ENCODE measurements at places on chromosomes 1 and 21.

- DNase-seq = no peak
These were observed 48.6 kb downstream of the DPH5 start for GRCh38 chr1:100976936-100977335.

DNA sequence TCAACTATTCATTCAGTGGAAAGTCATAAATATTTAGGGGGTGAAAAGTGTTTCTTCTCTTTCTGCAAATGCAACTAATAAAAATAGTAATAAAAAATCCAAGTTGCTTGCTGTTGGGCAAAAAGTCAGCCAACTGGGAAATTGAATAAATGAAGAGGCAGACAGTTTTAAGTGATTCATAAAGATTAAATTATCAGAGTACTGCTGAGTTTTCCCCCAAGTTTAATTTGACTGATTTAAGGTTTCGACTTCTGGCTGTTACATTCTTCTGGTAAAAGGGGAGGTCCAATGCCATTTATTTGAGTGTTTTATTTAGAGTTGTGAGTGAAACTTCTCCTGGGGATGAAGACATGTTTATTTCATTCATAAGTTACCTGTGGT, 125.5 kb downstream of the NTPCR start:
- DNase-seq = no peak

- DNase-seq = no peak
These were observed 159.6 kb upstream of the VAMP3 start for GRCh38 chr1:7611421-7612010.

DNA sequence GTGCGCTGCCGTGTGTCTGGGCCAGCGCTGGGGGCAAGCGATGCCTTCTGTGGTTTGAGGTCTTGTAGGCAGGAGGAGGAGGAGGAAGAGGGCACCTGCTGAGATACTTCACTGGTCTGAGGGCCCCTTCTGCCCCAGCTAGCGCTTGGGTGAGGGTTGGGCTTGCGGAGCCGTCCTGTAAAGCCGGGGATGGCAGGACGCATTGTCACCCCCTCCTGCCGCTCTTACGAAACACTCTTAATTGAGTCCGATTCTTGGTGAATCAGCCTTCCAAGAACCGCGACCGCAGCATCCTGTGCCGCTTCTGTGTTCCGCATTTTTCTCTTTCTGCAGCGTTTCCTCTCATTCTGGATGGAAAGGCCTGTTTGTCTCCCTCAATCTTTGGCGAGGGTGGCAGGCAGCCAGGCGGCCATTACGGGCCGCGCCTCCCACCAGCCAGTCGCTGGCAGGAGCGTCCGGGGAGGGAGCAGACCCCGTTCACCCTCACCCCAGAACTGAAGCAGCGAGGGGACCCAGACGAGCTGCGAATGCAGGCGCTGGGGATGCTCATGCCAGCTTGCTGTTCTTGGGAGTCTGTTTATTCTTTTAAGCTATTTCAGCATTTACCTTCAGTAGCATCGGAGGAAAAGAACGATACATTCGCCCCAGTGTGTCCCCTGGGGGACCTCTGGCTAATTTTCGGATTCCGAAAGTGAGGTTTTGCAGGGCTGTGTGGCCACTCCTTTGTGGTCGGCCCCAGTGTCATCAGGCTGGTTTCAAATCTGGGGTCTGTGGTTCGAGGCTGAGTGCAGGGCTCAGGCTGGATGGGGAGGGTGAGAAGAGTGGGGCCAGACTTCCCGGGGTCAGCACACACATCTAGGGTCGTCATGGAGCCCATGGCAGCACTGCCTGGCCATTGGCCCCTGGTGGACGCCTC, 62.7 kb downstream of the SKI start:
- DNase-seq = peak; percentile 94

DNA sequence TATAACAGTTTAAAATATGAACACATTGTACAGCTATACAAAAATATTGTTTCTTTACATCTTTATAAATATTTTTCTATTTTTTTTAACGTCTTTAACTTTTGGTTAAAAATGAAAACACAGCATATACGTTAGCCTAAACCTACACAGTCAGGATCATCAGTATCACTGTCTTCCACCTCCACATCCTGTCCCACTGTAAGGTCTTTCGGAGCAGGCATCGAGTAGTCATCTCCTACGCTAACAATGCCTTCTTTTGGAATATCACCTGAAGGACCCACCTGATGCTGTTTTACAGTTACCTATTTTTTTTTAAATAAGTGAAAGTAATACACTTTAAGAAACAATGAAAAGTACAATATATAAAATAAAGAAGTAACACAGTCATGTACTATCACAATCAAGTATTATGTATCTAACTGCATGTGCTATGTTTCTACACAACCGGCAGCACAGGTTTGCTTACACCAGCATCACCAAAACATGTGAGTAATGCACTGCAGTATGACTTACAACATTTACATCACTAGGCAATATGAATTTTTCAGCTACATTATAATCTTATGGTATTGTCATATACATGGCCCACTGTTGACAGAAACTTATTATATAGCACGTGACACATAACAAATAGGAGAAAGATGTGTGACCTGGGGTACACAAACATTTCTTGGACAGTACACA, 254.4 kb downstream of the AKT3 start:
- no peak for DNase-seq
